ENCODE measurements at places on chromosomes 3 and 15. TPM values are rescaled to one million over a fixed set of nuclear protein-coding genes. Genes with fewer than 3 reads are reported as not detected.

DNA sequence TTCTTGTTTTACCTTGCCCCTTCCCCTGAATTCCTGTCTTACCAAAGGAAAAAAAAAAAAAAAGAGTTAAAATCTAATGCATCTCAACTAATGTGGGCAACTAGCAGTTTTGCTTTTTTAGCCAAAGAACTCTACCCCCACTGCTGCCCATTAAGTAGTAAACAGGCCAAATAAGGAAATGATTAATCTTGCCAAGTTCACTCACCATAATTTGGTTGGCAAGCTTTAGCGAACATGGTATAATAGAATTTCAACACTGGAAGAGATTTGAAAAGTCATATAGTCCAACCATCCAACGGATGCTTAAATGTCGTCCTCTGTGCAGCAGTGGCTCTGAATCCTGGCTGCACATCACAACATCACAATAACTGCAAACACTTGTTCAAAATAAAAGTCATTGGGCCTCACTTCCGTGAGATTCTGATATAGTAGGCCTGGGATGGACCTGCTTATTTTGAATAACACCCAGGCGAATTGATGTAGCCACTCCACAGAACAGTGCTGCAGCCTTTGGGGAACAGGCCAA is 142.0 kb upstream of the UBE2E1 start:
- no peak for DNase-seq

- DNase-seq, result peak; percentile 19
Measured at GRCh38 chr15:78177447-78177873, 28.3 kb downstream of the IDH3A start.

DNA sequence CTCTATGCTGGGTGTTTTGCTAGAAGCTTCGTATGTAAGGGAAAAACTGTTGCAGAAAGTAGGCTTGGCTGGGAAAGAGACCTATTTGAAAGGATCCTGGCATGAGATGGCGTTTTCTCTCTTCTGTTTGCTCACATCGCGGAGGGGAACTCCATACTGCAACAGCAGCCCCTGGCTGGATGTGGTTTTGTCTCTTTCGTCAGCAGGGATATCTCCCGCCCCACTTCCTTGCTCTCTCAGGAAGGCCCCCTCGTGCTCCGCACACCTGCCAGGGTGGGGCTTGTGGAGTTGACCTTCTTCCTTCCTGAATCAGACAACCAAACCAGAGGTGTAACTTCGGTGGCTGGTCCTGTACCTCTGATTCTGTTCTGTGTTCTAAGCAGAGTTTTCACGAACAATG is 26.4 kb upstream of the MYZAP start:
- peak; percentile 59 for DNase-seq

GRCh38 chr3:94374439-94375161 is 311.7 kb downstream of the NSUN3 start:
- DNase-seq, result no peak

ARID3B gene
- polyA plus RNA-seq, result 4.1 TPM

TMCO5A gene
- polyA plus RNA-seq, result not detected

SLC28A2 gene
- polyA plus RNA-seq, result not detected

GRCh38 chr15:62972814-62973213 is 69.7 kb upstream of the TPM1 start:
- no peak for DNase-seq

TUSC7 gene
- polyA plus RNA-seq, result not detected

SLC24A1 gene
- polyA plus RNA-seq, result 2.7 TPM

CDCP1 gene
- 0.60 TPM for polyA plus RNA-seq

GRCh38 chr3:115162759-115163158 is 15.7 kb upstream of the ZBTB20 start:
- DNase-seq, result no peak

DNA sequence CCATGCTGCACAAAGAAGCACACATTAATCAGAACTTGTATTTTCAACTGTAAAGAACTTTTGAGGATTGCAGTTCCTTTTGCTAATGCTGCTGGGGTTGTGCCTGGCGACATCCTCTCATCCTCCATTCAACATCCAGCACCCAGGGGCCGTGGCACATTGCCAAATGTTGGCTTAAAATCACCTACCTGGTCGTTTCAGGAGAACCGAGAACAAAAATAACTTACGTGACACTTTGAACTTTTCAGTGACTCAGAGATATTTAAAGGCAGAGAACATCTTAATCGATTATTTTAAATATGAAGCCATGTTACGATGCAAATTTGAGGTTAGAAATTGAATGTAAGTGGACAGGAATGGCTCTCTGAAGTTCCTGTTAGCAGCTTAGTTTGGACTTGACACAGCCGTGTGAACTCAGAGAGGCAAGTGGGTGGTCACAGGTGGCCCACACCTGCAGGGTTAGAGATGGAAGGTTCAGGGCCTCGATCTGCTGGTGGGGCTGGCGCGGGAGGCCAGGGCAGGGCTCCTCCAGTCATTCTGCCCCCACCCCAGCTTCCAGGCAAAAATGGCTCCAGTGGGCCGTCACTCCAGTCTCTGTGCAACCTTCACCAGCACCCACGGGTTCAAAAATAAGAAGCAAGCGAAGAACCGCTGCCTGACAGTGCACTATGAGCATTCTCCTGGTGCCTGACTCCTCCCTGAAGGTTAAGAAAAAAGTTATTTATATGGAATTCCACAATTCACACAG is 12.2 kb downstream of the LRRK1 start:
- DNase-seq, result no peak

GRCh38 chr15:68158046-68158628 is 47.0 kb downstream of the CALML4 start:
- DNase-seq, result no peak

GRCh38 chr3:156448300-156448699 is 106.6 kb downstream of the SSR3 start:
- DNase-seq, result peak; percentile 27

DNA sequence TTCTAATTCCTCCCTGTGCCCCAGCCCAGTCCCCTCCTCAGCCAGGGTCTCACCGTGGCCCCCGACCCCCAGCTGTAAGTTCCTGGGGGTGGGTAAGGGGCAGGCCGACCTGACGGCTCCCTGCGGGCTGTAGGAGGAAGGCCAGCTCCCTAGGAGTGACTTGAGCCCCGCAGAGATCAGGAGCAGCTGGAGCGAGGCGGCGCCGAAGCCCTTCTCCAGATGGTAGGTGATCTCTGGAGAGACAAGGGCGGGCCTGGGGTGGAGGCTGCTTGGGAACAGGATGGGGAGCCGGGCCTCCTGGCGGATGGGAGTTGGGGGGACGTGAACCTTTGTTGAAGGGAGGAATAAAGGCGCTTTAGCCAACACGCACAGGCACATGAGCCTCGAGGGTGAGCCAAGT is 4.2 kb downstream of the SLC28A1 start:
- no peak for DNase-seq

GRCh38 chr3:87732294-87732693 is 326.5 kb downstream of the CGGBP1 start:
- no peak for DNase-seq

GRCh38 chr15:90845201-90845949 is 23.0 kb upstream of the FURIN start:
- no peak for DNase-seq

NTRK3 gene
- not detected for polyA plus RNA-seq

- DNase-seq, result no peak
Measured at GRCh38 chr3:47228088-47228487, 54.5 kb downstream of the KIF9 start.

- DNase-seq, result no peak
Measured at GRCh38 chr3:166759736-166760513, 620.2 kb downstream of the ZBBX start.

DNA sequence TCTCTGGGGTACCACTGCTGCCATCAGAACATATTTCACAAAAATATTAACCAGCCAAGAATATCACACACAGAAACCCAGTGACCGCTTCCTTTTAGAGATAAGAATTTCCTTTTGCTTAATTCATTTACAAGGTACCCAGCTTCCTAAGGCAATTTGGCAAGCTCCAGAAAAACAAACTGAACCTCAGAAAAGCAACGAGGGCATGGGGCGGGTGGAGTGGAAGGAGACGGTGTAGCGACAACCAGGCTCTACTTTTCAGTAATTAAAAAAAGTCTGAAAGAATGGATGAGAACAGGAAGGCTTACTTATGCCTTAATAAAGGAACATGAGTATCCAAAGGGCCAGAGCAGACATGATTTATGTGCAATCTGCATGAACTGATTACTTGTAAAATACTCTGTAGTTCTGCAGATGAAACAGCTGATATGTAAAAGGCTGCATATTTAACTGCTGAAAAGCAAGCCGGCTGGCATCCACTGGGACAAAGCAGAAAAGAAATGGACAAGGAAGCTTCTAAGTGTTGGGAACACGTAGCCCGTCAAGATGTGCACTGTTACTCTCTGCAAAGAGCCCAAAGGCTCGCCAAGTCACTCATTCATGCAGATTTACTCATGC is 18.6 kb downstream of the RFTN1 start:
- no peak for DNase-seq

RPL15 gene
- polyA plus RNA-seq, result 4,646 TPM

DNA sequence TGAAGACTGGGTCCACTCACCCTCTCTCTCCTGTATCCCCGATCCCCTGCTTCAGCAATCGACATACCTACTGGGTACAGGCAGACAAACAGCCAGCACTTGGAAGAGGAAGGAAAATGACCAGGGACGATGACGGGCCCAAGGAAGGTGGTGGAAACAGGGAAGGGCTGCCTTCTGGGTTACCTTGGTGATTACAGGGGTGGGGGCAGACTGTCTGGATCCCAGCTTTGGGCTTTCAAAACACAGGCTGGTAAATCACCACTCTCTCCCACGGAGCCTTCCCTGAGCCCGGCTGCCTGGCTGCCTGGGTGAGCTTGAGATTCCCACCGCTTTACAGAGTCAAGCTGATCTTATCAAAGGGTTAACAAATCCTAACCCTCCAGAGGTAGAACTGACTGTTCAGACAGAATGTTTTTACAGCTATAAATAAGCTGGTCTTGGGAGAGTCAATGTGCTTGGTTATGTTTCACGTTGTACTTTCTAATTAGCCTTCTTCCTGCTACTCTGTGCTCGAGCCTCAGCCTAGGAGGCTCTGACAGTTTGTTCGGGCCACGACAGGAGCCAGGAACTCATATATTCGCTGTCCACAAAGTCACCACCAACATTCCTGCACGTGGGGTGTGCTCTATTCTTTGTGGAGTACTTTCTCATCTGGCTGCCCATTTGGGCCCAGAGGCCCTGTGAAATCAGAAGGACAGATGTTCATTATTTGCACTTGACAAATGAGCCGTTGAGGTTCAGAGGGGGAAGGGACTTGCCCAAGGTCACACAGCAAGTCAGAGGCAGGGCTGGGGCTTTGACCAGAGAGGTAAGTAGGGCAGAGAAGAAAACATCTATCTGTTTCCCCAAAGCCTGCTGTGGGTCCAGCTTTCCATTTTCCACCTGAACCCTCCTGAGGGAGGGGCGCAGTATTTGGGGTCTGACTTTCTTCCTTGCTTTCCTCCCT is 63.5 kb downstream of the FEM1B start:
- DNase-seq, result no peak

DNA sequence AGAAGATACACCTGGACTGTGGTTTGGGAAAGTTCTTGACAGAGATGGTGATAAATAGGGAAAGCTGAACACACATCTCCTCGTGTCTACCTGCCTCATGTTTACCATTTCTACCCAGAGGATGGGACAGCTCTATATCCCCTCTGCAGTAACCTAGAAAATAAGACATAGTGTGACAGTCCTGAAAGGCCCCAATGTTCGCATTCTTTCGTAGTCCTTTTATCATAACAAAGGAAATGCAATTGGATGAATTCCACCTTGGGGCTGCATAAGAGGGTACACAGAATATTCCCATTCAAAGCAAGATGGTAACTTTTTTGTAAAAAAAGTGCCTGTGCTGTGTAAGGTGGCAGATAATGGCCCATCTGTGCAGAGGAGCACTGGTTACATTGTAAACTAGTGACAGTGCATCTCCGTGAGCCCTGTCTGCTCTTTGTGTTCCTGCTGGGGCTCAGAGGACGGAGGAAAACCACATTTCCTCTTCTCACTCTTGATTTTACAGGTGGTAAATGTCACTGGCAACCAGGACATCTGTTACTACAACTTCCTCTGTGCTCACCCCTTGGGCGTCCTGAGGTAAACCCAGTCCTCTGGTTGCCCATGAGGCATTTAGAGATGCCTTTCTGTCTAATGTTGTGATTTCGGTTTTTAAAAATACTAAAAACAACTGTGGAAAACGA is 74.3 kb downstream of the SIDT1 start:
- DNase-seq, result peak; percentile 40

All from CD4-positive, alpha-beta memory T cell (primary cell).